Right cardiac atrium (tissue), 5 donors: ENCODE measurements at places on chromosomes 2 and 18. TPM values are rescaled to one million over a fixed set of nuclear protein-coding genes. Genes with fewer than 3 reads are reported as not detected.

DAW1 gene
- 0.09 TPM for polyA plus RNA-seq

CIB4 gene
- not detected for polyA plus RNA-seq

XRCC5 gene
- polyA plus RNA-seq = 57.7 TPM

EPAS1 gene
- polyA plus RNA-seq = 149 TPM

DSG1 gene
- 0.34 TPM for polyA plus RNA-seq

NDC80 gene
- polyA plus RNA-seq = 0.18 TPM

GAREM1 gene
- polyA plus RNA-seq = 2.9 TPM
